HEK293T (cell line): ENCODE measurements at places on chromosomes 1 and 21.

DNA sequence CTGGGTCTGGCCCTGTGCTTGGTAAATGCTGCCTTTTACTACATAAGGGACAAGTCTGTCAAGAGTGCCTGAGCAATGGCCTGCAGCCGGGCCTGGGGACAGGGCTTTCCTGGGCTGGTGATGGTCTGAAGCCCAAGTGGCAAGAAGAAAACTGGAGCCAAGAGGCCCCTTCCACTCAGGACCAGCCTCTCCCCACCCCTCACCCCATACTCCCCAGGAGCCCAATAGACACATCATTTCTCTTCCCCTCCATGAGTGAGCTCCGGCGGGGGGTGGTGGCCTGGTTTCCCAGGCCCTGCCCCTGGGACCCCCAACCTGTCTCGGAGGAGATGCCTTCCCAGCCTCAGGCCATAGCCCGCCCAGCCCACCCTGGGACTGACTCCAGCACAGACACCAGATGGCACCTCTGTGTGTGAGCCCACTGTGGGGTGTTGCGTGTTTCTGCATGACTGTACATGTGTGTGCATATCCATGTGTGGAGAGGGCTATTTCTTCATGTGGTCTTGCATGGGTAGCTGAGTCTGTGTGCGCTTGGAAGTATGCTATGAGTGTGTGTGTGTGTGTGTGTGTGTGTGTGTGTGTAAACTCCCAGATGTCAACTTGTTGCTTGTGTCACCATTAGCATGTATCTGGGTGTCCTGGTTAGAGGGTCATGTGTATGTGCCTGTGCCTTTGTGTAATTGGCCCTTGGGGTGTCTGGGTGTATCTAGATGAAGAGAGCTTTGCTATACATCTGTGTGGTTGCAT is 14.3 kb upstream of the LRP8 start:
- no peak for DNase-seq

DNA sequence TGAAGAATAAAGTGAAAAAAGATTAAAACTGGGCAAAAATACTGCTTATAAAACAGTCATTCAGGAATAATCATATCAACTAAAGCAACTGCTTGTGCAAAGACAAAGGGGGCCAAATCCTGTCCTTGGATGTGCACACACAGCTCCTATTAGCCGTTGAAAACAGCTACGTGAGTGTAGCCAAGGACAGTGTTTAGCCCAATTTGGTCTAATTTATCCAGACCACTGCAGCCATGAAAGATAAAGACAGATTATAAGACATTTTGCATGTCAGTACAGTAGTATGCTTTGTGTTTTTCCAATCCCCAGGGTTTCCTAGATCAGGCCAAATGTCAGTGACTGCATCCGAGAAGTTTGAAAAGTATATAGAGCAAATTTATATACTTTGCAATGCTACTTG is 146.3 kb upstream of the PKN2 start:
- no peak for DNase-seq

DNA sequence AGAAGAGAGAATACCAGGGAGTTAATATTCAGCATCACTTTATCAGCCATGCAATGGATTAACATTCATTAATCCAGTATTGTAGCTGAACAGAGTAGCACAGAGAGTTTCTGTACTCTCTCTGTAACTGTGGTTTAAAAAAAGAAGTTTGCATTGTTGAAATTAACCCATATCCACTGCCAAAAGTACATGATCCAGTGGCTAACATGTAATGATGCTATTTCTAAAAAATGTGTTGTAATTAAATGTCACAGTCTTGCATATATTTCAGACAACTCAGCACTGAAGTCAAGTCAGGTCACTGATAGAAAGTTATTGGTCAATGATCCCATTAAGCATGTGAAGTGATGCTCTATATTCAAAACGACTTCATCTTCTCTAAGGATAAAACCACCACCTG is 141.3 kb downstream of the NRIP1 start:
- DNase-seq = no peak

DNA sequence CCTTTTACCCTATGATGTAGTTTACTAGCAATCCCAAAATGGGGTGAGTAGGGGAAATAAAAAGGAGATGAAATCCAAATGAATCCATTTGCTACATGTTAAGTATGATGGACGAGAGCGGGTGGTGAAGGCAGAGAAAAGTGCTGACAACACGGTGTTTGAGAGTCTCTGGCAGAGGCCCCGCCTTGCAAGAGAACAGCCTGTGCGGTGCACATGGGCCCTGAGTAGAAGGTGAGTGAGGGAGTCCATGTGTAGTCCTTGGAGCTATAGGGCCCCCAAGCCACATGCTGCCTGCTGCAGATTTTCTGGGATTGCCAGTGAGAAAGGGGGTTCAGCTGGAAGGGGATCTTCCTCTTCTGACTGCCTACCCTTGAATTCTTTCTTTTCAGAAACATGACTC is 177.1 kb downstream of the TNR start:
- no peak for DNase-seq

GRCh38 chr1:204672482-204673121 is 12.9 kb downstream of the LRRN2 start:
- no peak for DNase-seq

- DNase-seq = no peak
These were observed 28.3 kb upstream of the NFASC start for GRCh38 chr1:204842369-204842768.

DNA sequence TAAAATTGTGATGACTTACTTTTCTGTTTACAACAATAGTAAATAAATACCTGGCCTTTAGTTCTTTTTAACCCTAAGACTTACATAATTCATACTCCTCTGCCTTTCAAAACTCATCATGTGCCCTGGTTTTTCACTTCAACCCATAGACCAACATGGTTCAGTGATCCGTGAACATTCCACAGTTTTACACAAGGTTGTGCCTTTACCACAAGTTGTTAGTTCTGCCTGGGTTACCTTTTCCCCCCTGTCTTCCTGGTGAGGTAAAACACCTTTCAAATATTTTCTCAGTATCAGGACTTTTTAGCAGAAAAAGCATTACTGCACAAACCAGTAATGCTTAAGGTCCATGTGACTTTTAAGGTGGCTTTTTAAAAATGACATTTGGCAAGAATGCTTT is 1466.4 kb downstream of the PLA2G4A start:
- DNase-seq = no peak

- no peak for DNase-seq
These were observed 11.4 kb downstream of the RGS5 start for GRCh38 chr1:163191301-163191700.

- no peak for DNase-seq
These were observed 82.1 kb upstream of the VAV3 start for GRCh38 chr1:108047085-108047484.

- DNase-seq = no peak
These were observed 1.1 kb upstream of the IGSF9 start for GRCh38 chr1:159946242-159947187.

DNA sequence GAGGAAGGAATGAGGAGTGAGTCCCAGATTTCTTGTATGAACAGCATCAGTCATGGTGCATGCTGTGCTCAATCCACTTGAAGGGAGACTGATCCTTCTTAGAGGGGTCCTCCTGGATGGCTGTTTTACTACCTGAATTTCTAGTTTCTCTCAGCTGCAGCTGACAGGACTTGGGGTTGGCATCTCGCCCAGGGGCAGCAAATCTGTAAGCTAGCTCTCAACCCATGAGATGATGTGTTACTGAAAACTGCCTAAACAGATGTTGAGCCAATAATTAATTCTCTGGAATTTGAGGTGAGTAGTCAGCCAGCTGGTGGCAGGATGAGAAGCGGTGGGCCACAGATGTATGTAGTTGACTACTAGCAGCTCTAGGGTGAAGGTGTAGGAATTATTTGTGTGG is 19.6 kb downstream of the BACH1 start:
- no peak for DNase-seq

GRCh38 chr1:213245260-213245910 is 194.3 kb downstream of the RPS6KC1 start:
- DNase-seq = no peak

GRCh38 chr1:215643592-215644321 is 76.7 kb downstream of the KCTD3 start:
- DNase-seq = no peak

DNA sequence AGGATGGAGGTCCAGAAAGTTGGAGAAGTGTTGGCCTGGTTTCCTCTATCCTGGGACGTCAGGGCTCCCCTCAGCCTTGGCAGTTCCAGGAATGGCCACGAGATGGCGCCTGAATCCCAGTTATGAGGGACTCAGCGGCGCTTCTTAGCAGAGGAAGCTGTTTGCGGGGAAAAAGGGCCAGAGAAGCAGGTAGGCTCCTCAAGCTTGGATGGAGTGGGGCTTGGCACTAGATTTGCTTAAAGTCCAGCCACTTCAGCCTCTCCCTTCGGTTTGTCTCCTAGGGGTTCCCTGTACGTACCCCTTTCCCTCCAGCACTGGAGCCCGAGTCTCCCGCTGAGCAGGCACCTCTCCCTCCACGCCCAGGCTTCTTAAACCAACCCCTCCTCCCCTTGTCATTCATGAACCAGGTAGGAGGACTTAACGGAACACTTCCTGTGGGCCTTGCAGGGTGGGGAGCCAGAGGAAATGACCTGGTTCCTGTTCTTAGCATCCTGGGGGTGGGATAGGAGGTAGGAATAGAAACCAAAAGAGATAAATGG is 32.0 kb upstream of the TENT5B start:
- peak; percentile 85 for DNase-seq

- no peak for DNase-seq
These were observed 28.2 kb downstream of the TLR5 start for GRCh38 chr1:223114871-223115270.

DNA sequence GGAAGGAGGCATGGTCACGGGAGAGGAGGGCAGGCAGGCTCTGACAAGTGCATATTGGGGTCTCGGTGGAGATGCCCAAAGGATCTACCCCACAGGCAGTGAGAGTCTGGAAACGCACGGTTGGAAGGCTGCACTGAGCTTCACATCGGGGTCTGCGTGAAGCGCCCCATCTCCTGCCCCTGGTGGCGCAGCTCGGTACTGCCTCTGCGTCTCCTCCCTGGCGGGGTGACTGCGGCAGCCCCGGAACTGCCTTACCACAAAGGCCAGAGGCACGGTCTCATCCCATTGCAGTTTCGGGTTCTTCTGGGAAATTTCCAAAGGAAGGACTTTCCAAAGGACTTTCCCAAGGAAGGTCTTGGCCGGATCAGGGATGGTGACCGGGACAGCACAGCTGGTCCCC is 69.2 kb upstream of the AJAP1 start:
- peak; percentile 55 for DNase-seq

GRCh38 chr1:104238991-104239390 is 489.3 kb downstream of the AMY1C start:
- peak; percentile 34 for DNase-seq

DNA sequence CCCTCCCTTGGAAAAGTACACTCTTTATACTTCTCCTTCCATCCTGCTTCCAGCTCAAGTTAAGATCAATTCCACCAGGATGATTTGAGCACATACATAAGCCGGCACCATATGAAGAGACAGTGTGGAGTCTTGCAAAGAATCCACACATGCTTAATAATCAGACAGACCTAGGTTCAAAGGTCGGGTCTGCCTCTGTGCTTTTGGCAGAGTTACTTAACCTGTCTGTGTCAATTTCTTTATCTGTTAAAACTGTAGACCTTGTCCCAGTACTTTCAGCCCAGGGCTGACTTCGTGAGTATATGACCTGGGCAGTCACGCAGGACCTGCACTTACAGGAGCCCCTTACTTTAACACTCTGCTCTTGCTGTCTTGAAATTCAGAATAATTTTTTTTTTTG is 30.2 kb upstream of the BECN2 start:
- no peak for DNase-seq

- peak; percentile 34 for DNase-seq
These were observed 116.9 kb downstream of the KCNK1 start for GRCh38 chr1:233730809-233731208.

DNA sequence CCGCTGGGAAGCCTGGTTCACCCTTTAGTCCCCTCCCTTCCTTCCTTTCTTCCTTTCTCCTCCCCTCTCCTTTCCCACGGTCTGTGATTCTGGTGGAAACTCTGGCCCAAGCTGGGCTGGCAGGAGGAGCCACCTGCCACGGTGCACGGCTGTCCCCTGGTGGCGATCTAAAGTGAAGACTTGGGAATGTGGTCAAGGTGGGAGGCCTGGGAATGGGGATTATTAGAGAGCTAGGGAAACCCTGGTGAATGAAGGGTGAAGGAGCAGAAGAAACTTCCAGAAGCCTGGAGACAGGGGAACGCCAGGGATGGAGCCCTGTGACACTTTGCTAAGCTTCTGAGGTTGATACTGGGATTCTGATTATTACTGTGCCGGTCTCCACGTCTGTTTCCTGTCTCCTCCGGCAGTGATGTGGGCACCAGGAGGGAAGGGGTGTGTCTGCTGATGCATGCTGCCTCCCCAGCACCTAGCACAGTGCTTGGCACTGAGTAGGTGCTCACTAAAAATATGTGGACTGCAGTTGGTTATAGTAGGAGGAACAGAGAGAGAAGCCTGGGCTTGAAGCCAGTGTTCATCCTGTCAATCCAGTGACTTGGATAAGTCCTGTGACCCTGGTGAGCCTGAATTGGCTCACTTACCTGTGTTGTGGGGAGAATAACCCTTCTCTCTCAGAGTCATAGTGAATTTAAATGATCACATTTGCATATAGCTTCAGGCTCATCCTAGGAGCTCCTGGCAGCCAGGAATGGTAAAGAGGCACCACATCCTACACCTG is 71.2 kb upstream of the NBPF3 start:
- peak; percentile 83 for DNase-seq

GRCh38 chr1:83918688-83919285 is 80.1 kb downstream of the TTLL7 start:
- DNase-seq = no peak

GRCh38 chr1:65469889-65470340 is 49.4 kb downstream of the LEPR start:
- DNase-seq = peak; percentile 53

DNA sequence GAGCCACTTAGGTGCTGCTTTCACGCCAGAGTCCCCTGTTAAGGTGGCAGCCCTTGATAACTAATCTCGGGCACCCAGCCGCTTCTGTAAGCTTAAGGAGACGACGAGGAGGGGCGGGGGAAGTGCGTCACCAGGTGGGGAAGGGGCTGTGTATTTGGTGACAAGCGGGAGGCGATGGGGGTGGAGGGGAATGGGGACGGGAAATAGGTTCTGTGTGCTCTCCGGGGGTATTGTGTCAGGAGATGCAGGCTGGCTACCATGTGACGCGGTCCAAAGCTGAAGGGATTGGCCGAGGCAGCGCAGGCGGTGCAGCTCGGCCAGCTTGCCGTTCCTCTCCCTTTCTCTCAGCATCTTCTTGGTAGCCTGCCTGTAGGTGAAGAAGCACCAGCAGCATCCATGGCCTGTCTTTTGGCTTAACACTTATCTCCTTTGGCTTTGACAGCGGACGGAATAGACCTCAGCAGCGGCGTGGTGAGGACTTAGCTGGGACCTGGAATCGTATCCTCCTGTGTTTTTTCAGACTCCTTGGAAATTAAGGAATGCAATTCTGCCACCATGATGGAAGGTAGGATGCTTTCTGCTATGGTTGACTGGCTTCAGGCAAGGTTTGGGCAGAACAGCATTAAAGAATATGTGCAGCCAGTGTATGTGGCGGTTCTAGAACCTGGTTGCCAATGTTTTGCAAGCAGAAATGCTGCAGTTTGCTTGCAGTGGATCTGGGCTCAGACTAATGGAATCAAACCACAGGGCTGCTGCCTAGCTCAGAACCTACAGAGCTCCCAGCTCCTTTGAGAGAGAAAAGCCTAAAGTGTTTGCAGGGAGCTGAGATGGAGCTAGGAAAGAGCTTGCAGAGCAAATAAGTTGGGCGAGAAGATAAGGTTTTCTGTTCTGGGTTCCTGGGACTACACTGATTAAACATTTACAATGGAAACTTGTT is at the start of gene SGIP1:
TSS of gene SGIP1 (plus strand) at position 350 of the 937 bp plus-strand sequence. CDS start at position 556, 206 bp downstream.
- no peak for DNase-seq

- DNase-seq = no peak
These were observed 15.7 kb downstream of the NLRP3 start for GRCh38 chr1:247431643-247432042.
